ENCODE measurements at places on chromosomes 5 and 9.

GRCh38 chr5:139924294-139925215, 118.5 kb downstream of the NRG2 start:
- DNase-seq = no peak

- DNase-seq = peak; percentile 77
Observed at GRCh38 chr9:2727966-2728613, 10.8 kb downstream of the KCNV2 start.

DNA sequence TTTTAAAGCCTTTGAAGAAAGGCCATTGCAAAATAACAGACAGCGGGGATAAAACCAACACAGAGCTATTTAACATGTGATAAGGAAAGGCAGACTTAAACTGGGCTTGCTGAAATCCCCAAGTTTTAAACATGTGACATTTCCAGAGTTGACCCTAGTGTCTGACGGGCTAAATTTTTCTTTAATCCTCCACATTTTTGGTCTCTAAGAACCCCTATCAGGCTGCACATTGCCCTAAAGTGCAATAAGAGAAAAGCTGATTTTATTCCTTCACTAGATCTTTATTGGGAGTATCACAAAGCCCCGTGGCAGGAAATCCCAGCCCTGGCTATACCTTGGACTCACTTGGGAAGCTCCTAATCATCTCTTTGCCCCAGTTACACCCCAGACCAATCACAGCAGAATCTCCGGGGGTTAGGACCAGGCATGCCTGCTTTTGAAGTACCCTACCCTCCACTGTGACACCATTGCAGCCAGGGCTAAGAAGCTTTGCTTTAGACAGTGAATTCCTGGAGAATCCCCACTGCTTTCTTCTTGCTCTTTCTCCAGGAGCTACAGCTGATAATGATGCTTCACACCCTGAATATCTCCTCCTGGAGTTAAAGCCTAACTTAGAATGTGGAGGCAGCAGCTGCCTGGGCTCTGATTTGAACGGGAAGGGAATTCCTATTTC, 20.1 kb upstream of the COL15A1 start:
- DNase-seq = no peak

GRCh38 chr5:16855485-16855884, 80.6 kb downstream of the MYO10 start:
- DNase-seq = no peak

- peak; percentile 5 for DNase-seq
Observed at GRCh38 chr5:9922719-9923118, 292.6 kb upstream of the TAS2R1 start.

GRCh38 chr5:78527054-78527859, 121.3 kb downstream of the LHFPL2 start:
- peak; percentile 18 for DNase-seq

DNA sequence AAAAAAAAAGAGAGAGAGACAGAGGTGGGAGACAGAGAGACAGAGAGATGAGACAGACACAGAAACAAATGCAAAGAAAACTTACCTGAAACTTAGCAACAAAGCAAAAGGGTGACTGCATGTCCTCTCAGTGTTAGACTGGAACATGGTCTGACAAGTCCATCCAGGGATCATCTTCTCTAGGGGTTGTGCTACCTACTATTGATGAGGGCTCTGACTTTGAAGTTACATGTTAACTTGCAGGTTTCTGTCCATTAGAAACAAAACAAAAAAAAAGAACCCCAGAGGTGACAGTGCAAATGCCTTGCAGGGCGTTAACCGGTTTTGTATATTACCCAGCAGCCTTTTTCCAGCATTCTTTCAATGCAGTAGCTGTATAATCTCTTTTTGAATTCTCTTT, 13.6 kb upstream of the SPARC start:
- DNase-seq = no peak

DNA sequence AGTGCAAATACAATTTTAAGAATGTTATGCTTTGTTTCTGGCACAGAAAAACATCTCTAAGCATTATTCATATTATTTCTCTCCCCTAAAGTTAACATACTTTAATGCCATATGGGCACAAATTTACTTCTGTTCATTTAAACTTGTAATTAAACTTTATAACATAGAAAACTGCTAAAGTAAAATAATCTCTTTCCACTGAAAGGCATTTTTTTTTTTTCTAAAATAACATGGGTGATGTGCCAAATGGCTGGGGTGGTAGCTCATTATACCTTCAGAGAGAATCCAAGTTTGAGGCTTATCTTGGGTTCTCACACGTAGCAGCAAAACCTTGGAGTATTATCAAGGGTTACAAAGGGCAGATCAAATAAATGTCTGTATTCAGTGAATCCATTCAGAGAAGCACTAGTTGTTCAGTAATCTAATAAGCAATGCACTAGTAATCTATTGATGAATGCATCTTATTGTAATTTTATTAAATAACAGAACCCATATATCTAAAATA, 257.6 kb upstream of the POU5F2 start:
- DNase-seq = no peak

GRCh38 chr5:164577742-164578141, 1072.3 kb downstream of the MAT2B start:
- no peak for DNase-seq

DNA sequence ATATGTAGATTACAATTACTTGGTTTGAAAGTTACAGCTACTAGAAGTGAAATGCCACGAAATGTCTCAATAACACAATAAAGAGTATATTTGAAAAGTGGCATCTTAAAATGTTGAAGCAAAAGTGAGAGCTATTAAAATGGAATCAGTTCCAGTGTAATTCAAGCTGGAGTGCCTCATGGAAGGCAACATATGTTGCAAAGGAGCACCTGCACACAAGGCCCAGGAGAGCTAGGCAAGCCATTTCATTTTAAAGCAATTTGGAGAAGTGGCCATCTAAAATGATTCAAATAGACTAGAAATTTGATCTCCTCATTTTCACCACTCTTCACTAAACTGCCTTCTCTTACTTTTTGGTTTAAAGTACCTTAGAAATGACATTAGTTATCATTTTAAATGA, 167.8 kb downstream of the GABRB2 start:
- no peak for DNase-seq

DNA sequence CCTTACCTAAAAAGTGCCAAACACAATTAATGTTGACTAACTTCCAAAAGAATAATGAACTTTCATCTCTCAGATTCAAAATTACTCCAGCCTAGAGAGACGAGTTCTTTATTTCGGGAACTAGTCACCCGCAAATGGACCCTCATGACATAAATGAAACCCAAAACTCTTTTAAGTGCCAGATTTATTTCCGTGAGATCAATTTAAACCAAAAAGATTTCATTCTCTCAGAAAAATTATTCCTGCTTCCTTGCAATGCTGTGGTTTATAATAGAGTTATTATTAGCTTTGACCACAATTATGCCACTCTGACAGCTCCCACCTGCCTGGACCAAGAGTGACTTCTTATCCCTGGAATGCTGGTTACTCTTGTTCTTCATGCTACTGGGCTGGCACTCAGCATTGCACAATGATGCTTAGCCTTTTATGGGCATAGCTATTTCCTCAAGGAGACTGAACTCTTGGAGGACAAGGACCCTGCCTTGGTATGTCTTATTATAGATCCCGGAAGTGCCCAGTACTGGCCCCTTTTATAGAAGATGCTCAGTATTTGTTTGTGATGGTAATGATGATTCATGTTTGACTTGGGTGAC, 183.5 kb downstream of the SNX18 start:
- no peak for DNase-seq

GRCh38 chr9:130060296-130060695, 6.6 kb downstream of the GPR107 start:
- no peak for DNase-seq

DNA sequence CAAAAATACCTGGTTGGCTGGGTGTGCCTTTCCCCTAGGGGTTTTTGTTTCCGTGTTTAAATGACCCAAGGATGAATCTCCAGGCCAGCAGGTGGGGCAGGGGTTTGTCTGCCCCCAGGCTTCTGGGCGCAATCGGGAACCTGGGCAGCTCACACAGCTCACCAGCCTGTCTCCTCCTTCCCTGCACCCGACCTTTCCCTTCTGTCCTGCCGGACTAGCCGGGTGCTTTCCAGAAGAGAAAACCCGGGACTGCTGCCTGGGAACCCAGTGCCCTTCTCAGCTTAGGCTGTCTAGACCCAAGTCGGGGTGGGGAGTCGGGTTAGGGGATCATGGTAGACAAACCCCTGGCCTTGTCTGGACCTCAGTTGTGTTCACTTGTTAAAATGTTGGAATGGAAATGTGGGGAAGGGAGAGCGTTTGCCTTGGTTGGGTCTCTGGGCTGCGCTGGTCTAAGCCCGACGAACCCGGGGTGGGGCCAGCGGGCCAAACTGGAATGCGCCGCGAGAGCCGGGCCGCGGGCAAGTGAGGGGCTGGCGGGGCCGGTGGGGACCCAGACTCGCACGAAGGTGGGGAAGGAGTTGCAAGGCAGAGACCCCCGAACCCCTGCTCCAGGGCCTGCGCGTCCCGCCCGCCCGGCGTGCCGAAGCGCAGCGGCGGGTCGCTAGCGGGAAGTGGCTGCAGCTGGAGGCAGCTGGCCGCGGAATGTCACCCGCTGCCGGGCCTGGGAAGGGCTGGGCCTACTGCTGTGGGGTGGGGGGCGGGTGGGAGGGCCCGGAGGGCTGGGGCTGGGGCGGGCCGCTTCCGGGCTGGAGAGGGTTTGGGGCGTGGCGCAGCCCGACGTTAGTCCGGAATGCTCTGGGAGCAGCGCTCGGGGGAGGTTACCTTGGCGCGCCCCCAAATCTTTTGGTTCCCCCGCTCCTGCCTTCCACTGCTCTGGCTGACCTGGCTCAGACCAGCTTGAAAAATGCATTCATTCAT, 84.6 kb downstream of the DAB2IP start:
- no peak for DNase-seq

DNA sequence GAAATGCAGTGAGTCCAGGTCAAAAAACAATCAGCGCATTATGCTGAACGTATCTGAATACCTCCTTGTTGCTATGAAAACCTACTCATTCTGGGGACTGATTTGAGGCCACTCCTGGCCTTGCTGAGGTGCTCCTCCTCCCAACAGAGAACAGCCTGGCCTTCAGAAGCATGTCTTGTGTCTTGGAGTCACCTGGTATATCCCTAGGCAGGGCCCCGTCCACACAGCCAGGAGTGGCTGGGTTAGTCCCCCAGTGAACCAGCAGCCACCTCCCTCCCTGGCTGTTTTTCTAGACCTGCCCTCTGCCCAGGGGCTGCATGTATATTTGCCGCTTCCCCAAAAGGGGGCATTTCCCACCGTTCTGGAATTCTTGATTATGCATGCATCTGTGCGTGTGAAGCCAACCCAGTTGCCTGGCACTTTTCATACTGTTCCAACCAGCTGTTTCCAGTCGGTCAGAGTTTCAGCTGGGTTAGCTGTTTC, 99.2 kb upstream of the SPATA31C2 start:
- DNase-seq = no peak

DNA sequence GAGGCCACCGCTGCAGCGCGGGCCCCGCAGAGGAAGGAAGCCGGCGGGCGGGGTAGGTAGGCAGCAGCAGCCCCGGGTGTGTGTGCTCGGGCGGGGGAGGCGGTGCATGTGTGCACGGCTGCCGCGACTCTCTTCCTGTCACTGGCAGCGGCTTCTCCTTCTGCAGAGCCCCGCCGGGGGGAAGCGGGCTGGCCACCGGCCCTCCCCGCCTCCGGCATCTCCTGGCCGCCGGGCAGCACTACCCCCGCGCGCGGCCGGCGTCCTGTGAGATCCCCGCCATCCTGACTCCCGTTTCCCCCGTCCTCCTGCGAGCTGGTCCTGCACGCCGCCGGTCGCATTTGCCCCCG, 315 bp downstream of the PIK3R1 start:
- DNase-seq = peak; percentile 91

GRCh38 chr5:2493356-2493755, 258.1 kb downstream of the IRX2 start:
- DNase-seq = no peak

Measured in KBM-7 (cell line).